Pulmonary artery endothelial cell (primary cell): ENCODE measurements at places on chromosomes 3 and 15. TPM values are rescaled to one million over a fixed set of nuclear protein-coding genes. Genes with fewer than 3 reads are reported as not detected.

DNA sequence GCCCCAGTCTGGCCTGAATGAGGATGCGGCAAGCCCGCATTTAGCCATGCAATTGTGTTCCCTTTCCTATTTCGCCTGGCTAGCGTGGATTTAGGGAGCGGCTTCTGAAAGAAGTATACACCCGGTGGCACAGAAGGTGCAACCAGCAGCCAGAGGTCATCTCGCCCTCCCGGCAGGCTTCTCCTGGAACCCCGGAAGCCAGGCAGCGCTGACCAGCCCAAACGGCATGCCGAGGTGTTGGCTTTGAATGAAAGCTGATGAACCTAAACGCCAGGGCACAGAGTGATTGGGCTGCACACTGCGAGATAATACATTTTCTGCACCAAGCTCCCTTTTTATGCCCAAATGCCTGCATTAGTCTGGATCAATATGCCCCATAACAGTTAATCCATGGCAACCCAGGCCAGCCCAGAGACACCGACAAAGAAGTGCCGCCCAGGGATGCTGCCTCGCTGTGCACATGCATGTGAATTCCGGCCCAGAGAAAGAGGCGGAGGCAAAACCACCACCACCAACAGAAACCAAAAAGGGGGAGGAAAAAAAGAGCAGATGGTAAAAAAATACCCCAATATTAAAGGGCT lies 1.4 kb downstream of the SRGAP3 start:
- DNase-seq: no peak

The BCL2A1 gene
- total RNA-seq: 0.21 and 2.1 TPM in 2 replicates

DNA sequence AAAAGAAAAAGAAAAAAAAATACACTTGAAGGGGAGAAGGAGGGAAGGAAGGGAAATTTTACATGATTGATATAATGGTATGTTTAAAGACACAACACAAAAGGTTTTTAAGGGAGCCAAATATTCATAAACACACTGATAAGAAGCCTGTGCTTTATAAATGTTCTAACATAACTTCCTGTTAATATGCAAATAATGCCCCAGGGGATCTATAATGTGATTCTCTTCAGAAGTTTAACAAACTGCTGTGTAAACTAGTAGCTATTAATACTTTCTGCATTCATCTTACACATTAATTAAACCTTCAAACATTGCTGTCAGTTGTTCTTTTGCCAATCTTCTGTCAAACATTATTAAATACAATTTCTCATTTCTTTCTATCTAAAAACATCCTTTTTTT lies 231.6 kb downstream of the TJP1 start:
- DNase-seq: no peak

GRCh38 chr3:170765419-170766078 lies 104.4 kb downstream of the RPL22L1 start:
- no peak for DNase-seq

The SNX22 gene
- 1.3 and 3.6 TPM in 2 replicates for total RNA-seq

GRCh38 chr3:97994328-97994945 lies 22.2 kb upstream of the RIOX2 start:
- DNase-seq: no peak

The NAALADL2 gene
- 1.8 and 3.4 TPM in 2 replicates for total RNA-seq

GRCh38 chr3:172279191-172279640 lies 169.0 kb downstream of the GHSR start:
- DNase-seq: no peak

- DNase-seq: no peak
Measured at GRCh38 chr3:14488286-14489041, 51.7 kb downstream of the GRIP2 start.

DNA sequence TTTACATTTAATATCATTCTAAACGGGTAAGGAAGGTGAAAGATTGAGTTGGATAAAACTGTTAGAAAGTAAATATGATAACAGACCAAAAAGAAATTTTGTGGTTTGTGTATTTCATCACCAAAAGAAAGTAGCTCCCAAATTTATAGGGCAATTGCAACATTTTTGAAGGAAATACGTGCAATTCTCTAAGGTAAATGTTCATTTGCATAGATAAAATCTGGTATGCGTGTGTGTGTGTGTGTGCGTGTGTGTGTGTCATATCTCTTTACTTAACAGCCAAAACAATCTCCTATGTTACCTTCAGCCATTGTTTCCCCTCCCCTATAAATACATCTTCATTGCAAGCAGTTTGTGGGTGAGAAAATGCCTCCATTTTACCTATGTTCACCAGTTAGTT lies 208.4 kb downstream of the TNIK start:
- DNase-seq: no peak

DNA sequence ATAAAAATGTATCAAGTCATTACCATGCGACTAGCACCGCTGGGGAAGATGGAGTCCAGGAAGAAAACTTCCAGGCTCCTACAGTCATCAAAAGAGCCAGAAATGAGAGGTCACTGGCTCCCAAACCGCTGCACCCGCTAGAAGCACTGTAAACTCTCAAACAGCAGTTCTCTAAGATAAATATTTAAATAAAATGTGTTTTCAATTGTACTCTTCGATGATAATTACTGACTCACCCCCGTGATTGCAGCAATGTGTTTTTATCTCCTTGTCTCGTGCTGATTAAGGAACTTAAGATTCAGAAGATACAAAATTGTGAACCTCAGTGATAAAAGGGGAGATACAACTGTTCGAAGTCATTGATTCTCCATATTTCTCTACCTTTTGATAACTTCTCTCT lies 45.8 kb upstream of the FOXP1 start:
- no peak for DNase-seq

- no peak for DNase-seq
Measured at GRCh38 chr15:35771746-35772442, 225.9 kb upstream of the DPH6 start.

- no peak for DNase-seq
Measured at GRCh38 chr15:55736756-55737155, 6.2 kb downstream of the PRTG start.

DNA sequence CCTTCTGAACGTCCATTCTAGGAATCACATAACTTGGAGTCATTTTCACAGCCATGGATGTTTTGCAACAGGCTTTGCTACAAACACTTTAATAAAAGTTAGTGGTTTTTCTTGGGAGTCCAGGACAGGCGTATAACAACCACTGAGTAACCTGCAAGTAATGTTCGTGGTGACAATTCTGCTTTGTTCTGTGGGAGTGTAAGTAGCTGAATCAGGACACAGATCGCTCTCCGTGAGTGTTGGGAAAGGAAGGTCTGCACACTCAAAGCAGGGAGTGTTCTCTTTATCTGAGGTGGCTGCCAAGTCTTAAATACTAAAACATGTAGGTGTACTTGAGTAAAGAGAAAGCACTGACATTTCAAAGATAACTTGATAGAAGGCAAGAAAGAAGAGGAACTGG lies 7.9 kb upstream of the BNC1 start:
- no peak for DNase-seq

The ITPR1 gene
- total RNA-seq: 15.2 and 20.1 TPM in 2 replicates

DNA sequence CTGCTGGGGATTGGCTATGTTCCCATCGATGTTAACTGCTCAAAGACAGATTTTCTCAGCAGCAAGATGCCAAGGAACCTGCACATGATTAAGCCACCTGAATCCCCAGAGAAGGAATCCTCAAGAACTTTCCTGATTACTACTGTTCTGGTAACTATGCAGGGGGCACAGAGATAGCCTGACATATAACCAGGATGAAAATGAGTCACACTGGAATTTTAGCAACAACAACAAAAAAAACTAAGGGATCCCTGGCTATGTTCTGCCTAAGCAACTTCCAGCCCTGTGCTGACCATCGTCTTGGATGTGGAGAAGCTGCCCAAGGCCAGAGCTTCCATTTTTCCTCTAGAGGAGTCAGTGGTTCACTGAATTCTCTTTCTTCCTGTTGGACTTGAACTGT lies 13.8 kb downstream of the RIOX2 start:
- DNase-seq: no peak

DNA sequence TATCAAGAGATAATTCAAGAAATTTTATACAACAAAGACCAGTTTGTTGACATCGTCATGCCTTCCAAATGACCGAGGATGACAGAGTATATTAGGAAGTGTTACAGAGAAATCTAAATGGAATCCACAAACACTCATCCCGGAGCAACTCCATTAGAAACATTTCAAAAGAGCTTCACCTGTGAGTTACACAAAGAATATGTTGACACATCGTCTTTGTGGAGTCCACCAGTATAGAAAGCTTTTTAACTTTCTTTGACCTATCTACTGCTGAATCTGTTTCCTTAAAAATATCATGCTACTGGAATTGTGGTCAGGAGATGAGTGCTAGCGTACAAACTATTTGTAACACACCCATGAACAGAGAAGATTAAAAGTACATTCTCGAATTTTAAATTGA lies 130.4 kb downstream of the SUCLG2 start:
- no peak for DNase-seq

DNA sequence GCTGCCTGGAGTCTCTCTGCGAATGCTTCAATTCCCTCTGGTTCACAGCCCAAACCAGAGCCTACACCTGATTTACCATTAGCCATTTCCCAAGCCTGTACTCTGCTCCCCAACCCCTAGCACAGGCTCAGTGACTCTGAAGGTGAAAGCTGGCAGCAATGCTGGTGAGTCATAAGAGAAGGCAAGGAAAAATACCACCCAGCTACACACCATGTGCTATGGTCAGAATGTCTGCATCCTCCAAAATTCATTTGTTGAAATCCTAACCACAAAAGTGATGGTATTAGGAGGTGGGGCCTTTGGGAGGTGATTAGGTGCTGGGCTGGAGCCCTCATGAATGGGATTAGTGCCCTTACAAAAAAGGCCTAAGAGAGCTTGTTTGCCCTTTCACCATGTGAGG lies 117.1 kb upstream of the TJP1 start:
- DNase-seq: no peak

GRCh38 chr3:150920236-150920635 lies 15.0 kb upstream of the MINDY4B start:
- DNase-seq: no peak

GRCh38 chr15:101148166-101148880 lies 103.5 kb downstream of the CHSY1 start:
- no peak for DNase-seq

DNA sequence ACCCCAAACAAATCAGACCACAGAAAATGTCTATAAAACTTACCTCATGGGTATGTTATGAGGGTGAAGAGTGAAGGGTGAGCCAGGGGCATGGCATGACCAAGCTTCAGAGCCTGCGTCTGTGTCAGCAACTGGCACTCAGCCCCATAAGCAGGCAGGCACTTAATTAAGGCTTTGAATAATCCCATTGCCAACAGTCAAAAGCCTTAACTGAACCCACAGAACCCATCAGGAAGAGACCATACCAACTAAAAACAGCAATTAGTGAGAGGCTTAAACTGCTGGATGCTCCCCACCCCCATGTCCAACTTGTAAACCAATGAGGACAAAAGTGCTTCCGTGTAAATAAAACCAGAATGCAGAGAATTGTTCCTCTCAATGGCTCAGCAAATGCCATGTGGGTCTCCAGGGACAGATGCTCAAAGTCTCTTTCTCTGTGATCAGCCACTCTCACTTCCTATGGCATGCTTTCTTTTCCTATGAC lies 126.0 kb downstream of the MYLK start:
- no peak for DNase-seq

GRCh38 chr3:123347691-123348264 lies 101.1 kb downstream of the ADCY5 start:
- no peak for DNase-seq
